ENCODE measurements at places on chromosomes 7 and 10.
A peak's percentile ranks its signal among the peaks of the same experiment; 100 is the strongest.

DNA sequence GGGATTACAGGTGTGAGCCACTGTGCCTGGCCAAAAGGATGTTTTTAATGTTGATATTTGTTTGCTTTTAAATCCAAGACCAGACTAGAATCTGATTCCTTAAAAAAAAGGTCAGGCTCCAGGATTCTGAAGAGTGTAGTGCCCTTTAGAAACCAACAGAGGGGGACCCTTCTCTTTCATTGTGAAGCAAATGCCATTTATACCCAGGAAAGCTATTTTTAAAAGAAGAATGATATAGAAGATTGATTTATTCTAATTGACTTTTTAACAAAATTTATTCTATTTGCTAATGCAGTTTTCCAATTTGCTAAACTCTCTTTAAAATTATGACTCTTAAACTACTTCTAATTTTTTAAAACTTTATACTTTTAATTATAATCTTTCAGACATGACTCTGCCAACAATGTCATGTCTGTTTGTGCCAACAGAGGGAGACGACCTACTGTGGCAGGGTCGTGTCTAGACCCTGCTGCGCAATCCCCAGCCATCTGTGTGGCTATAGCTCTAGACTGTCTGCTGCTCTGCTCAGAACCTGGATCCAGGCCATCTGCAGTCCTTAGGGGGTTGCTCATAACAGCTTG is 201.0 kb upstream of the IMMP2L start:
- no peak for DNase-seq

GRCh38 chr7:87564296-87564963 is 36.3 kb downstream of the ABCB1 start:
- no peak for DNase-seq

DNA sequence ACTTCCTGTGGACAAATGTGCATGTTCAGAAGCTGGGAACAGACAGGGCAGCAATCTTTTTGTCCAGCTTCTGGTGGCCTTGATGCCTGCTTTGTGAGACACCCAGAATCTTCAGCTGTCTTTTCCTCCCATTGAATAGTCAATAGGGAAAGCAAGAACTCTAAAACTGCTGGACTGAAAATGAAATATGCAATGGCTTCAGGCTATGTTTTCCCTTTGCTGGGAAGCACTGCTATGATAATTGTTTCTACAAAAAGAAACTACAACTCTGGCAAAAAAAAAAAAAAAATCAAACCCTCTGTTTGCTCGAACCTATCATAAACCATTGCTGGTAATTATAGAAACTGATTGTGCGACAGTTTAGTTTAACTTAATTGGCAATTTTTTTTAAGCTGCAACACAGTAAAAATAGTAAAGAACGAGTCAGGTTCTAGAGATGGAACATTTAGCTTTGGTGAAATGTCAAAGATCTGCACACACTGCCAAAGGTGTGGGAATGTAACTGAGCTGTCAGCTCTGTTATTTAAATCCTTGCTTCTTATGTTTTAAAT is 79.1 kb upstream of the NEUROD6 start:
- no peak for DNase-seq

DNA sequence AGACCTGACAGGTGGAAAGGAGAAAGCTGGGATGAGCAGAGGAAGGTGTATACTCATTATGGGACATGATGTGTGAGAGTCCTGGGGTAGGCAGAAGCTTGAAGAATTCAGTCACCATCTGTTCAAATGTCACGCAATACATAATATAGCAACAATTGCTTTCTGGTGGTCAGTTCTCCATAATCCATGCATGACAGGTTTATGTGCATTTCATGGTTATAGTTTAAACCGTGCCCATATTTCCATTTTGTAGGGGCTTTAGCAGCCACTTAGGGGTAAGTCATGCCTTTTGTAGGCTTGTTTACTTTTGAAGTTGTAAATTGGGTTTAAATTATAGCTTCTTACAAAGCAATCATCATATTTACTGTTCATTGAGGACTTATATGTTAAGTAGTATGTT is 158.8 kb downstream of the NXPH1 start:
- no peak for DNase-seq

GRCh38 chr7:94906065-94906851 is 1.1 kb upstream of the PPP1R9A start:
- DNase-seq, result no peak

GRCh38 chr10:110497438-110498086 is at the start of gene DUSP5:
TSS of gene DUSP5 (plus strand) at chr10:110497907. CDS start at chr10:110498122, 215 bp downstream.
- DNase-seq, result no peak

DNA sequence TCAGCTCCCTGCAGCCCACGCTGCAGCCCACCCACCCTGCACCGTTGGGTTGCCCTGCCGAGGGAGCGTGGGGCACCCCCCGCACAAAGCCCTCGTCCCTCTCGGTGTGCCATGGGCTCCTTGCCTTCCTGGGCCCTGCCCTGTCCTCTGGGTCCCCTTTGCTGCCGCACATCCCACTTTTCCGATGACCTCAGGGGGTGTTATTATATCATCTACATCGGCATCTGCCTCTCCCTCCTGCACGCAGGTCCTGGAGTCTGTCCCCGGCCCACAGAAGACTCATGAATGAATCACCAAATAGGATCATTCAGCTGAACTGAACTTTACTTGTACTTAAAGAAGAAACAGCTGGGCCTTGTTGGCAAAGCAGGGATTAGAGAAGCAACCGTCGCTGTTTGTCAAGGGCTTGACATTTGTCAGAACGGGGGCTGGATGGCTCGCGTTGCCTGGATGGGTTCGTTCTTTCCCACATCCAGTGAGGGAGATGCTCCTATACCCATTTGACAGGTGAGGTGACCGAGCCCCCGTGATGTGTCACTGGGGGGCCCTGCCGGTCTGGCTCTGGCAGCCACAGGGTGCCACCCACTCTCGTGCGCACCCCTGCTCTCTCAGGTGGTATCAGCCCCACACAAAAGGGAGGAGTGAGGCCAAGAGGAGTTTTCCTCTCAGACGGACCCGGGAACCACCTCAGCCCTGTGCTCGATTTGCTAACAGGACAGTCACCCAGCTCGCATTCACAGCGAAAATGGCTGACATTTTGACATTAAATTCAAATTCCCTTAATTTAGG is 58.6 kb upstream of the EBF3 start:
- peak; percentile 77 for DNase-seq

GRCh38 chr7:46832136-46832535 is 749.8 kb downstream of the TNS3 start:
- DNase-seq, result no peak

- no peak for DNase-seq
Measured at GRCh38 chr7:138208142-138208570, 131.9 kb downstream of the AKR1D1 start.

DNA sequence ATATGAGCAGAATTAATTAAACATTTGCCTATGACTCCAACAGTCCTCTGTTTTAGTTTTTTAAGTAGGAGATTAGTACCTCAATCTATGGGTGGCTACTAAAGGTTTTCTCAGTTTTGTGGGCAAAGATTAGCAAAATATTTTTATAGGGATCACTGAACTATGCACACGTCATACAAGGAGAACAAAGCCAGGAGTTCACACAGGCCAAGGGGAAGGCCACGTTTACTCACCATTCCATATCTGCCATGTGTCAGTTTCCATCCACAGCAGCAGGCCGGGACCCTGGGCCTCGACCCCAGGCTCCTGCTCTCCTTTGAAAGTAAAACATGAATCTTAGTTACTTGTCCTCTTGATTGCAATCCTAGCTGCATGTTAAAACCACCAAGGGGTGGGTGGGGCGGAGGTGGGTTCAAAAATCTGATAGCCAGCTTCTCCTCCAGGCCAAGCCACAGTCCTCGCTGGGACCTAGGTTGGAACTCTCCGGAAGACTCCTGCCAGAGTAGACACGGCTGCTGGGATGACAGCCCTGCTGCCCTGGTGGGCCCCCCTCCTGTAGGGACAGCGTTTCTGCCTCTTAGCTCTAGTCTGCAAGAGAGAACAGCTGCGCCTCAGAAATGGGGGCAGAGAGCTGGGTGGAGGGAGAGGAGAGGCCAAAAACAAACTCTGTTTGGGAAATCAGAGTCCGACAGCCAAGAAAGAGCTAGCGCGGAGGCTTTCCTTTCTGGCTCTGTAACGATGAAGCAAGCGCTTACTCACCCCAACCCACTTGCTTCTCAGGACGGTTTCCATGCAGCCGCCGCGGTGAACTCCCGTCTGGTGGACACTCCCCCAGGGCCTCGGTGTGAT is 35.6 kb downstream of the PITRM1 start:
- DNase-seq, result no peak

DNA sequence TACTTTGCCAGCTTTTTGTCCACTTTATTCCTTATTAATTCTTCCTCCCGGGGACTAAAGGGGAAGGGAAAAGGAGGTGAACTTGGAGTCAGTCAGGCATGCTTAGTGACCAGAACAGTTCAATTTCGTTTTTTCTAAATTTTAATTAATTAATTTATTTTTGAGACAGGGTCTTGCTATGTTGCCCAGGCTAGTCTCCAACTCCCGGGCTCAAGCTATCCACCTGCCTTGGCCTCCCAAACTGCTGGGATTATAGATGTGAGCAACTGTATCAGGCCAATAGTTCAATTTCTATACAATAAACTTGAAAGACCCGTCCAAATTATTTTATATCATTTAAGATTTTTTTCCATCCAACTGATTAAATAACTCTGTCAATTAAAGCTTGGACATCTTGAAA is 1.3 kb upstream of the SLF2 start:
- DNase-seq, result no peak

DNA sequence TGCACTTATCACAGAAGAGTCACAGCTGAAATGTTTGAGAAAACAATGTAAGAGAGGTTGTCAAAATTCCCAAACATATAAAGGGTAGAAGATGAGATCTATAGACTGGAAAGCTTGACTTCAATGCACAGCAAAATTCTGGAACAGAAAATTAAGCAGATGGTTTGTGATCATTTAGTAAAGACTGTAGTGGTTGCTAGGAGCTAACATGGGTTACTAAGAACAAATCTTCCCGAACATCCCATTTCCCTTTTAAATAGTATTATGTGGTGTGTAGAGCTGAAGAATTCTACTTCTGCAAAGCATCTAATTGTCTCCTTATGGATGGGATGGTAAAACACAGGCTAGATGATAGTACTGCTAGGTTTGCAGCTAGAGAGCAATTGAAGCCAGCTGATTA is 312.3 kb downstream of the CAMK1D start:
- no peak for DNase-seq

- DNase-seq, result no peak
Measured at GRCh38 chr7:1053816-1054370, 9.5 kb downstream of the GPR146 start.

GRCh38 chr7:139695588-139695987 is 82.2 kb downstream of the HIPK2 start:
- no peak for DNase-seq

- DNase-seq, result no peak
Measured at GRCh38 chr10:106528702-106529101, 635.8 kb downstream of the SORCS1 start.

GRCh38 chr7:130894909-130895750 is 161.1 kb upstream of the KLF14 start:
- no peak for DNase-seq

GRCh38 chr7:81407094-81407493 is 362.8 kb downstream of the HGF start:
- peak; percentile 54 for DNase-seq

DNA sequence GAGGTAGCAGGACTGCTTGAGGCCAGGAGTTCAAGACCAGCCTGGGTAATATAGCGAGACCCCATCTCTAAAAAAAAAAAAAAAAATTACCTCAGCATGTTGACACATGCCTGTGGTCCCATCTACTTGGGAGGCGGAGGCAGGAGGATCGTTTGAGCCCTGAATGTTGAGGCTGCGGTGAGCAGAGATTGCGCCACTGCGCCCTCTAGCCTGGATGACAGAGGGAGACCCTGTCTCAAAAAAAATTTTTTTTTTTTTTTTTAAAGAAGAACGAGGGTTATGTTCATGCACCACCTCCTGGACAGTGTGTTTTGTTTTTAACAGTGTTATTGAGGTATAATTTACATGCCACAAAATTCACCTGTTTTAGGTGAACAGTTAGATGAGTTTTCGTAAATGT is 51.1 kb upstream of the SEPHS1 start:
- no peak for DNase-seq

GRCh38 chr7:7688310-7688709 is 30.1 kb downstream of the RPA3 start:
- DNase-seq, result no peak

GRCh38 chr7:38561166-38561565 is 70.0 kb downstream of the AMPH start:
- DNase-seq, result no peak

All from BJ (cell line).